Endothelial cell of coronary artery (primary cell): ENCODE measurements at places on chromosomes 16 and 17. TPM values are rescaled to one million over a fixed set of nuclear protein-coding genes. Genes with fewer than 3 reads are reported as not detected.

The PRR11 gene
- 5.7 and 8.7 TPM in 2 replicates for total RNA-seq

The PRAC2 gene
- not detected in 2 replicates for total RNA-seq

The PTX4 gene
- not detected in 2 replicates for total RNA-seq

The OTOP3 gene
- total RNA-seq, result not detected in 2 replicates

The CCT6B gene
- total RNA-seq, result 0.38 and 0.90 TPM in 2 replicates

The PEMT gene
- 17.1 and 20.9 TPM in 2 replicates for total RNA-seq

The HOXB7 gene
- 0.90 and 2.2 TPM in 2 replicates for total RNA-seq

The FBXW10 gene
- total RNA-seq, result under 0.01 TPM in 1 of 2 replicates, not detected in the other

The RCVRN gene
- not detected in 2 replicates for total RNA-seq

The MFAP4 gene
- total RNA-seq, result 0.09 TPM in 1 of 2 replicates, not detected in the other

The AMFR gene
- total RNA-seq, result 215 and 286 TPM in 2 replicates

The FGF11 gene
- 0.09 and 0.94 TPM in 2 replicates for total RNA-seq

The LLGL2 gene
- 1.5 and 2.8 TPM in 2 replicates for total RNA-seq

The PRR35 gene
- not detected in 2 replicates for total RNA-seq

The ZP2 gene
- total RNA-seq, result not detected in 2 replicates

The UTS2R gene
- total RNA-seq, result not detected in 2 replicates

The FAM222B gene
- 3.2 and 6.3 TPM in 2 replicates for total RNA-seq

The TMEM88 gene
- 10.5 and 12.0 TPM in 2 replicates for total RNA-seq

The BIRC5 gene
- 18.7 and 62.8 TPM in 2 replicates for total RNA-seq

The C1QL1 gene
- total RNA-seq, result 0.09 TPM in 1 of 2 replicates, not detected in the other

The LPO gene
- not detected in 2 replicates for total RNA-seq

The TLCD3A gene
- total RNA-seq, result 13.4 and 18.4 TPM in 2 replicates

The CIBAR2 gene
- not detected in 2 replicates for total RNA-seq

The EEF2KMT gene
- 10.2 and 10.6 TPM in 2 replicates for total RNA-seq

The C17orf78 gene
- total RNA-seq, result not detected in 2 replicates
